ENCODE measurements at places on chromosomes 1 and 21. TPM values are rescaled to one million over a fixed set of nuclear protein-coding genes. Genes with fewer than 3 reads are reported as not detected.

Gene PCBP3
- total RNA-seq, result 28.4 TPM

Gene CXADR
- total RNA-seq, result 0.28 TPM

GRCh38 chr1:10450156-10450814, 454 bp downstream of the CORT start:
- DNase-seq, result no peak
- no peak overlapping the region for H3K27ac ChIP-seq
- no peak overlapping the region for H3K4me3 ChIP-seq

GRCh38 chr1:205444931-205445645, 10.8 kb downstream of the BLACAT1 start:
- peak; percentile 46 for DNase-seq
- no peaks in the 10 kb centered on the region for H3K27me3 ChIP-seq
- no peaks in the 10 kb centered on the region for H3K36me3 ChIP-seq
- H3K4me3 ChIP-seq, result peak overlapping the region; percentile 67

- no peaks in the 10 kb centered on the region for H3K27me3 ChIP-seq
- H3K4me1 ChIP-seq, result no peaks in the 10 kb centered on the region
- no peak for DNase-seq
- no peaks in the 10 kb centered on the region for H3K36me3 ChIP-seq
- H3K4me3 ChIP-seq, result no peak overlapping the region
Measured at GRCh38 chr1:172949096-172949495, 101.6 kb downstream of the TNFSF18 start.

DNA sequence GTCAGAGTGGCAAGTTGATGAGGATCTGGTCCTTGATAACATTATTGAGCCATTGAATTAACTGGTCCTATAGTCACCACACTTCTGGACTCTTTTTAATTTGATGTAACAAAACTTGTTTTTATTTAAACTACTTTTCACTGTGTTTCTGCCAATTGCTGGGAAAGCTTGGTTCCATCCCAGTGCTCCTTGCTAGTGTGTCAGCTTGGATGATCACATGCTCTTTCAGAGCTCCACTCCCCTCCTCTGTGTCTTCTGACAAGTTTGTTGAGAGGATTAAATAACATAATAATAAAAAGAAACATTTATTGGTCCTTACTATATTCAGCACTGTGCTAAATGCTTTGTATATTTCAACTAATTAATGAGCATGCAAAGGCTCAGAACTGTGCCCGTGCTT, 448.5 kb upstream of the B3GALT2 start:
- H3K27me3 ChIP-seq, result no peaks in the 10 kb centered on the region
- H3K27ac ChIP-seq, result no peak overlapping the region
- no peak for DNase-seq

Gene CNTN2
- total RNA-seq, result 1.4 TPM

Gene FCRLA
- not detected for total RNA-seq

DNA sequence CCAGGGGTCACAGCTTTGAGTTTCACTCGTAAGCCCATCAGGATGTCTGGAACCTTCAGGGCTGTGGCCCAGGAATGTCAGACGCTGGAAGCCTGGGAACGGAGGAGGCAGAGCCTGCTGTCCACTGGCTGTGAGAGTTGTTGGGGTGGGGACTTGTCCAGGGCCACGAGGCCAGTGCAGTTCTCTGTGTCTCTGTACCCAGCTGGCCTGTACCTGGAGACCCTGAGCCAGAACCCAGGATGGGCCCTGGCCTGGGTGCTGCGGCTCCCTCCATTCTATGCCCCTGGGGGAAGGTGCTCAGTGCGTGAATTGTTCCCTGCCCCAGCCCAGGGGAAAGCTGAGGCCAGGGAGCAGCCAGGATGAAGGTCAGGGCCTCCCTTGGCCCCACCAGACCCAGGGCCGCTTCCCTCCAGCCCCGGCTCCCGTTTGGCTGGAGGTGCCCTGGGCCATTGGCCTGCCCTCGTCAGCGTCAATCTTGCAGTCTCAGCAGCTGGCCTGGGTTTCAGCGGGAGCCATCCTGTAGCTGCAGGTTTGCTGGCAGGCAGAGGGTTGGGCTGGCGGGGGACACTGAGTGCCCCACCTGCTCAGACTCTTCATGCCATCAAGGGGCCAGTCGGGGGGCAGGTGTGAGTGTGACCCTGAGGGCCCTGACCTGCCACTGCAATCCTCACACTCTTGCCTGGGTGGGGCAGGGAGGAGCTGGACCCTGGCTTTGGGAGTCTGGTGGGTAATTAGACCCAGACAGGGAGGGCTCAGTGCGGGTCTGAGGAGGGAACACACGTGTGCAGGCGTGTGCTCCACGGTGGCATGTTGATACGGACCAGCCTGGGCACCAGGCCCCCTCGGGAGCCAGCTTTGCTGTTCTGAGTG, 724 bp upstream of the CALML6 start:
- no peaks in the 10 kb centered on the region for H3K27me3 ChIP-seq
- H3K27ac ChIP-seq, result no peak overlapping the region
- no peak for DNase-seq
- H3K4me3 ChIP-seq, result no peak overlapping the region
- peaks cover 19% of the 10 kb centered on the region for H3K4me1 ChIP-seq

Gene B3GALT2
- 0.27 TPM for total RNA-seq

DNA sequence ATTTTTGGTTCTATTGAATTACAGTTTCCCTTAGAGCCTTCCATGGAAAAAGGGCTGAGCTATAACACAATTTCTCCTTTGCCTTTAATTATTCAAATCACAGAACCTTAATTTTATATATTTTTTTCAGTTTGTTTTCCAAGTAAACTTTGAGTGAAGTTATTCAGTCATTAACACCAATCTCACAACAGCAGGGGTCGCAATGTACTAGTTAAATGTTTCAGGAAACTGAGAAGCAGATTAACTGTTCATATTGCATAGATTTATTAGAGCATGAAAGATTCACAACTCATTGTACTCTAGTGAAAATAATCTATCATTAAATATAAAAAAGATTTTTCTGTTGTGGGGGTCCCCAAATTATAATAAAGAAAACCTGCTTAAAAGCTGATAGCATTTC, 64.1 kb downstream of the KIFAP3 start:
- no peak overlapping the region for H3K4me3 ChIP-seq
- H3K4me1 ChIP-seq, result no peaks in the 10 kb centered on the region
- no peak overlapping the region for H3K27ac ChIP-seq
- no peaks in the 10 kb centered on the region for H3K27me3 ChIP-seq

Gene KRTAP21-2
- total RNA-seq, result not detected

- no peak overlapping the region for H3K4me3 ChIP-seq
- H3K4me1 ChIP-seq, result no peaks in the 10 kb centered on the region
- no peaks in the 10 kb centered on the region for H3K36me3 ChIP-seq
- DNase-seq, result no peak
Measured at GRCh38 chr1:204859861-204860267, 10.8 kb upstream of the NFASC start.

Gene TCP10L
- total RNA-seq, result not detected

DNA sequence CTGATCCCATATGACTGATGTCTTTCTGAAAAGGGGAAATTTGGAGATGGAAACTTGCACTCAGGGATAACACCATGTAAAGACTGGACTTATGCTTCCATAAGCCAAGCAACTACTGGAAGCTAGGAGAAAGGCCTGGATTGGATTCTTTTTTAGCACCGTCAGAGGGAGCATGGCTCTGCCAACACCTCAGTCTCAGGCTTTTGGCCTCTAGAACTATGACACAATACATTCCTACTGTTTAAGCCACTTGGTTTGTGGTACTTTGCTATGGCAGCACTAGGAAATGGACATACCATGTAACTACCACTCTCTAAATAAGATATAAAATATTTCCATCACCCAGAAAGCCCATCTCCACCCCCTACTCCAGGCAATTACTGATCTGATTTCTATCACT, 139.7 kb downstream of the CYYR1 start:
- no peaks in the 10 kb centered on the region for H3K4me1 ChIP-seq
- DNase-seq, result no peak
- no peaks in the 10 kb centered on the region for H3K36me3 ChIP-seq

GRCh38 chr21:46038871-46039397, 57.4 kb downstream of the COL6A1 start:
- H3K4me1 ChIP-seq, result peaks cover 17% of the 10 kb centered on the region
- DNase-seq, result peak; percentile 67
- H3K27me3 ChIP-seq, result no peaks in the 10 kb centered on the region
- H3K36me3 ChIP-seq, result no peaks in the 10 kb centered on the region
